ENCODE measurements at places on chromosomes 13 and 19.

DNA sequence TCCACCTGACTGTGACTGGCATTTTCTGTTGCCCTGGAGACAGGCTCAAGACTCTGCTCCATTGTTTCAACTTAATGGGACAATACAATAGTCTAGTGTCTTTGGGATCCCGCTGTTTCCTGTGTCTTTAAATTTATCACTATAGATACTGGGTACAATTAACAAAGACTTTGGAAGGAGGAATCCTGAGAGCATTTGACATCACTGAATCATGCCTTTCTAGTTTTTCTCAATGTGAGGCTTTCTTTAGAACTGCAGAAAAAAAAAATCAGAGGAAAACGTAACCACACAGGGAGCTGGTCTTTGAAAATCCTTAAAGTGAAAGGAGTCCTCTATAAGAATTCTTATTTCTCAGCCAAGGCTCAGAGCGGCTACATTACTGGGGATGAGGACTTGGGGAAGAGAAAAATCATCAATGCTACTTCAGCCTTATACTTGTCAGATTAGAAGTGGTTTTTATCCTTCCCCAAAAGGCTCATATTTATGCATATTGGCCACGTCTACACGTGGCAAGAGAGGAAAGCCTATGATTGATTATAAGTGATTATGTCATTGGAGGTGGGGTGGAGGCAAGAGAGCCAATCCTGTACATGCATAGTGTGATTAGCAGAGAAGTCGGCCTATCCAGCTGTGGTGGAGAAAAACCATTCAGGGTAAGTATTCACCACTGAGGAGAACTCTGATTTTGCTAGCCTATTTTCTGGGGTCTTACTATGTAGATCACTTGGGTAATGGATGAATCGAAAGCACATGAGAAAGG, 34.4 kb upstream of the UBL3 start:
- DNase-seq: no peak

DNA sequence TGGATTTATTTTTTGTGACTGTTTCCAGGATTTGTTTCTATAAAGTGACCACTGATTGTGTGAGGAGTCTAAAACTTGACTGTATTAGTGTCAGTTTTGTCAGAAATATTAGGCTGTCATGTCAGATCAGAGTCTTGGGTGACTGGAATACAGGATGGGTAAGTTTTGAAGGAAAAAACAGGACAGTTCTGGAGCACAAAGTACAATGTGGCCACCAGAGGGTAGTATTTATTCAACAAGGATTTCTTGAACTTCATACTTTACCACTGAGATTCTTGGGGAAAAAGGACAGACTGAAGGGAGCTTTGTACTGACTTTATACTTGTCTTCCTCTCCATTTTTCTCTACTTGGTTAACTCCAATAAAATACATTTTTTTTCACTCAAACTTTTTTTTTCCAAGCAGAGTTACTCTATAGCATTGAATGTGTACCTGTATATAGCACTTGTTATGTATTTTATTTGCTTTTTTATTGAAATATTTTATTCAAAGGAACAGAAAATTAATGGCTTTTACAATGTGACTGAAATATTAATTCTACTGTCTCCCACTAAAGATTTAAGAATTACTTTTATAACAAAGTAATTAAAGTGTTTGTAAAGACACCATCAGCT, 51.1 kb downstream of the LMO7 start:
- no peak for DNase-seq

DNA sequence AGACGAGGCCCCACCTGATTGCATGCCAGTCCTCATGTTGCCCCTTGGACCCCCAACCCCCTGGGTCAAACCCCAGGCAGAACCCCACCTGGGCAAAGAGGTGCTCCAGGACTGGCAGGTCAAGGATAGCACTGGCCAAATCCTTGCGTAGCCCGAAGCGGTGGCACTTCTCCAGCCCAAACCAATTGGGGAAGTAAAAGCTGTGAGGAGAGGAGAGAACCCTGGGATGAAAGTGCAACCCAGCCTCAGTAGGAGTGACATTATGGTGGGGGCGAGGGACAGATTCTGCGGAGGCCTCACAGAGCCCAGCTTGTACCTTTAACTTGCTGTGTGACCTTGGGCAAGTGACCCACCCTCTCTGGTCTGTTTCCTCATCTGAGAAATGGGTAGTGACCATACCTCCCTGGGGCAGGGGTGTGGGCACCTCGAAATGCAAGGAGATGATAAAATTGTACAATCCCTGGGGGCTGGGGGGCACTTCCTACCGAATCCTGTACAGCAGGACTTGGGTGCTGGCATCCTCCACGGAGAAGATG, 4.4 kb downstream of the JAK3 start:
- no peak for DNase-seq

GRCh38 chr19:4660181-4660791, 9.9 kb downstream of the MYDGF start:
- DNase-seq: no peak
